ENCODE measurements at places on chromosomes 3 and 15.

GRCh38 chr15:48802867-48803266 is 8.0 kb downstream of the CEP152 start:
- peak; percentile 53 for DNase-seq

GRCh38 chr3:195210266-195210973 is 60.5 kb downstream of the XXYLT1 start:
- DNase-seq = no peak

- no peak for DNase-seq
Measured at GRCh38 chr15:31283043-31283442, 43.6 kb upstream of the KLF13 start.

DNA sequence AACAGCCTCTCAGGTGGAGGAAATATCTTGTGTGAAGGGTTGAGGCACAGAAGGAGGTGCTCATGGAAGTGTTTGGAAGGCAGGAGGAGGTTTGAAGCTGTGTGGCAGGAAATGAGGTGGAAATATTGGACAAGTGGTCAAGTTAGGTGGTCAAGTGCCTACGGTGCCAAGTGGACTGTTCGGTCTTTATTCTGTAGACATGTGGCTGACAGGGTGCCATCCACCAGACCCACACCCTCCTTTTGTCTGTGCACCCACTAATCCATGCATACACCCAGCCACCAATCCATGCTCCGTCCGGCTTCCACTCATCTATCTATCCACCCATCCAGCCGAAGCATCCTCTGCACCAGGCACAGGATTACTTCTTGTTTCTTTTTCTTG is 2.2 kb downstream of the SLC6A20 start:
- DNase-seq = no peak

- DNase-seq = peak; percentile 64
Measured at GRCh38 chr3:141646760-141647561, 91.1 kb upstream of the RNF7 start.

Measured in RWPE1 (cell line).